B cell (primary cell): ENCODE measurements at places on chromosomes 5 and 9.

DNA sequence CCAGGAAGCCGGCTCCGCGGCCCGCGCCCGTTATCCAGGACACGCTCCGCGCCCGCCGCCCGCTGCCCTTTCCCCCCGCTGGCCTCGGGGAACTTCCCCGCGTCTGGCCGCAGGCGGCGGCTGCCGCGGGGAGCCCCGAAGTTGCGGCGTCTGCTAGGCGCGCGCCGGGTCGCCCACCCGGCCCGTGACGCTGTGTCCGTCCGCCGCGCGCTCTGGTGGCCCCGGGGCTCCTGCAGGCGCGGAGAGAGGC lies 621 bp upstream of the GCNT4 start:
- DNase-seq, result no peak

- no peak for DNase-seq
Measured at GRCh38 chr9:72396247-72397091, 31.5 kb upstream of the ZFAND5 start.

DNA sequence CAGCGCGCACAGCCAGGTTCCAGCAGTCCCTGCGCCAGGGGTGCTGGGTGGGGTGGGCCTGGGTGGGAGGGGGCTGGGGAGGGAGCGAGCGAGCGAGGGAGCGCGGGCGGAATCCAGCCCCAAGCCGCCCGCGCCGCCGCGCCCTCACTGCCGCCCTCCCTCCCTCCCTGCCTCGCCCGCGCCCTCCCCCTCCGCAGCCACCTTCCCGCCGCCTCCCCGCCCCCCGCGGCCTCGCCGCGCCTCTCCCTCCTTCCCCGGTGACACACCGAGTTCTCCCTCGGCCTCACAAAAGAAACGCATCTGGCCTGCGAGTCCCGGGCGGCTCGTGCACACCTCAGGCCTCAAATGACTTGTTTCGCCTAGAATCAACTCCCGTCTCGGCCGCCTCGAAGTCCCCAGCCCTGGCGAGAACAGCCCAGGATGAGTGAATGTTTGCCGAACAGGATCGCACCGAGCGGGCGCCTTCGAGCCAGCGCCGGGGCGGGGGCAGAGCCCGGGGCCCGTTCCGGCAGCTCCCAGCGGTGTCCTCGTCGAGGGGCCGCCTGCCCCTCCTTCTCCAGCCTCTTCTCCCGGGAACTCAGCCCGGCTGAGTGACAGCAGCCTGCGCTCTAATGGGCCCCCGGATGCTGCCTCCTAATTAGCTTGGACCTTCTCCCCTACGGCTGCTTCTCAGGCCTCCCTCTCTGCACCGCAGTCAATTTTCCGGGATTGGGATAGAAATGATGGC lies 371 bp upstream of the PITX1 start:
- peak; percentile 60 for DNase-seq

GRCh38 chr5:57437976-57438805 lies 44.4 kb downstream of the ACTBL2 start:
- no peak for DNase-seq
